Natural killer cell treated with Interleukin-12 subunit alpha and Interleukin-12 subunit beta and Interleukin-15 and Interleukin-18, amount 100 ng/mL, for 72 hours (primary cell): ENCODE measurements at places on chromosomes 12 and 14.

GRCh38 chr12:100348657-100349454 lies 8.0 kb upstream of the SLC17A8 start:
- no peak for DNase-seq
- no peak overlapping the region for H3K27ac ChIP-seq

DNA sequence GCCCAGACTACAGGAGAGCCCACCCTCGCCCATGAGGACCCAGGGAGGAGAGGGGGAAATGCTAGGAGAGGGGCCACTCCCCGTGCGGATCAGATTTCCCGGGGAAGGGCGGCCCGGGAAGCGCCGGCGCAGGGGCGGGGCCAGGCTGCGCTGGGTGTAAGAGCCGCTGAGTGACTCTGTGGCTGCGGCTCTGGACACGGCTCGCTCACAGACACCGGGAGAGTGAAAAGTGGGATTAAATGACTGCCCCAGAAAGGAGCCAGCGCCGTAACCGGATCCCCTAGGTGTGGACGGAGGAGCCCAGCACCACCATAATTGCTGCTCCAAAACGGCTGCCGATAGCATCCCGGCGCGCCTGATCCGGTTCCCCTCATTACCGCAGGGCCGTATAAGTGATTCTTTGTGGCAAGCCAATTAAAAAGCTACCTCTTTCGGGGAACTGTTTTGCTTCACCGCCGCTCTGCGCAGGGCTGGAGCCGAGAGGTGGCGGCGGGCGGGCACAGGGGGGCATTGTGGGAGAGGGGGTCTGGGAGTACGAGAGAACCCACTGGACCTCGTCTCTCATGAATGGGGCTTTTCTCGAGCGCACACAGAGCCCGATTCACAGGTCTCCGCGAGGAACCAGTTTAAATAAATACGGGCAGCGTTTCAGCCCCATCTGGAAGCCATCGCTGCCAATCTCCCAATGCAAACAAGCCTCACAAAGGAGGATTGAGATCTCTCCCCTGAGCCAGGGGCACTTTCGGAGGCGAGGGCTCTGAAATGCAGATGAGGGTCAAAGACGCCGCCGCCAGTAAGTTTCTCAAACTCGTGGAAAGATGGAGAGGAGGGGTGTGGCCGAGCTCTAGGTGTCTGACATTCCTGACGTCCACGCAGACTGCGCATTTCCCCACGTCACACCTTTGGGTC lies 2.5 kb downstream of the COL2A1 start:
- H3K27ac ChIP-seq = no peak overlapping the region
- H3K36me3 ChIP-seq = no peaks in the 10 kb centered on the region
- H3K27me3 ChIP-seq = peaks cover 58% of the 10 kb centered on the region

DNA sequence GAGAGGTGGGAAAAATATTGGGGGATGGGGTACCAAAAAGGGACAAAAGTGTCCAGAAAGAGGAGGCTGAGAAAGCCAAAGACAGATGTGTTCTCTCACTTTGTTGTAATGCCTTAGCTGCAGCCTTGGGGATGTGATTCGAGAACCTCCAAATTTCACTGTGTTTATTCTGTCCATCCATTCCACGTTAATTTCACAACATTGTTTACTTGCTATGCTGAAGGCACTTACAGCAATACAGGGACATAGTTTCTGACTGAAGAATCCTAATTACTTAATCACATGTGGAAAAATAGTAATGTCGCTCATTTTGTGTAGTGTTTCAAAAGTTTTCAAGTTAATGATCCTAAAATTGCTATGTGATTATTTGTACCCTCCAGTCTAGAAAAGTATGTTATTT lies 146.2 kb upstream of the SLC38A2 start:
- no peaks in the 10 kb centered on the region for H3K27me3 ChIP-seq
- peak overlapping the region; percentile 3 for H3K27ac ChIP-seq
- no peak for DNase-seq
- peaks cover 5% of the 10 kb centered on the region for H3K36me3 ChIP-seq

DNA sequence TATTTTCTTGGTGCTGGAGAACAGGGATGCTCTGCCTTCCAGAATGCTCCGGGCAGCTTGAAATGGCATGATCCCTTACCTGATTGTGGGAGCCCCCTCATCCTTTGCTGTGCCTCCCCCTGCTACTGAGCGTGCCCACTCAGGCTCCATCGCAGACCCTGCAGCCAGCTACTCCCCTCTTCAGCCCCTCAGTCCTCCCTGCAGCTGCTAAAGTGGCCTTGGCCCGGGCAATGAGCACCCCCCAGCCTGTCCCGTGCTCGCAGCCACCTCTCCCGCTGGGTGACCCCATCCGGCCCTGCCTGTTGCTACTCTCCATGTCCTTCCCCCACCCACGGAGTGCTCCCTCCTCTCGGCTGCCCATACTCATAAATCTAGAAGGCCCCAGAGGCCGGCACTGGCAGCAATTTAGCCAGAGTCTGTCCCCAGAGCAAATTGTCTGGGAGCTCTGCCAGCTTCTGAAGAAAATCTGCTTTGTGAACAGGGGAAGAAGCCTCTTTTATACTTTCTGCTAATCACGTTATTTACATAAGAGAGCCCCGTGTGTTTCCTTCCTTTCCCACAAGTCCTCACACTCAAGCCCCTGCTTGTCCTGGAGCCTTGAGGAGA lies 143.7 kb upstream of the FRMD6 start:
- H3K4me1 ChIP-seq = no peaks in the 10 kb centered on the region
- no peak overlapping the region for H3K4me3 ChIP-seq
- no peaks in the 10 kb centered on the region for H3K36me3 ChIP-seq
- peaks cover 33% of the 10 kb centered on the region for H3K27me3 ChIP-seq
- H3K27ac ChIP-seq = no peak overlapping the region
- DNase-seq = no peak

DNA sequence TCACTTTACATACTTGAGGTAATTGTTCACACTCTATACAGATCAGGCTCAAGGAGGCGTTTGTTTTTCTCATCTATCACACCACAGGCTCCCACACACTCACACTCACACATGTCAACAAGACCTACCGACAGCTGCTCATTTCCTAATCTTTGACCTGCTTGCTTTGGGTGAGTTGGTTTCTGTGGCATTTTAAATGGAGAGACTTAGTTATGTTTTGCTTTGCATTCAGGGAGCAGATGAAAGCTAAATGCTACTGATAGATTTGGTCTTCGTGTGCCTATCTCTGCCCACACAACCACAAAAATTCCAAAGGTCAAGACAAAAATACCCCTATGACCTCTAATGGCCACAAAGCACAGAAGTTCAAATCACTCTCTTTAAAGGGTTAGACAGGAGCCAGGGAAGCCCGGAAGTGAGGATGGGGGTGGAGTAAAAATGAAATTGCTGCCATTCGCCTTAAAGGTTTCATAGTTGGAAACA lies 203.5 kb upstream of the G2E3 start:
- no peaks in the 10 kb centered on the region for H3K4me1 ChIP-seq
- no peaks in the 10 kb centered on the region for H3K36me3 ChIP-seq
- no peak overlapping the region for H3K4me3 ChIP-seq
- no peak for DNase-seq
- H3K27me3 ChIP-seq = peaks cover 2% of the 10 kb centered on the region
- H3K27ac ChIP-seq = no peak overlapping the region

- H3K27ac ChIP-seq = no peak overlapping the region
- peaks cover 6% of the 10 kb centered on the region for H3K27me3 ChIP-seq
- DNase-seq = no peak
Measured at GRCh38 chr12:76135456-76135855, 51.0 kb upstream of the NAP1L1 start.

DNA sequence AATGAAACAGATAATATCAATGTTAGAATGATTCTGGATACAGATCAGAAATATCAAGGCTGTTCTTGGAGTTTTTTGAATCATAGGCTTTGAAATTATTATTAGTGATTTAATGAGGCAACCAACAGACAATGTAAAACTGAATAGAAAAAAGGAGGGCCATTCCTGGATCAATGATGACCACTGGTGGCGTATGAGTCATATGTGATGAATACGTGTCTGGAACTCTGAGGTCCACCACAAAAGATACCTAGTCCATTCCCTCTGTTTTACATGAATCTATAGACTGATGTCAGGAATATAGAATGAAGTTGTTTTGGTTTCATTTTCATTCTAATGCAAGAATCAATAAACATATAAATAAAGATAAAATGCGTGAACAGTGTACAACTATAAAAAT lies 78.3 kb upstream of the RTL1 start:
- no peaks in the 10 kb centered on the region for H3K36me3 ChIP-seq
- DNase-seq = no peak
- no peaks in the 10 kb centered on the region for H3K4me1 ChIP-seq
